ENCODE measurements at places on chromosomes 7 and 10.

DNA sequence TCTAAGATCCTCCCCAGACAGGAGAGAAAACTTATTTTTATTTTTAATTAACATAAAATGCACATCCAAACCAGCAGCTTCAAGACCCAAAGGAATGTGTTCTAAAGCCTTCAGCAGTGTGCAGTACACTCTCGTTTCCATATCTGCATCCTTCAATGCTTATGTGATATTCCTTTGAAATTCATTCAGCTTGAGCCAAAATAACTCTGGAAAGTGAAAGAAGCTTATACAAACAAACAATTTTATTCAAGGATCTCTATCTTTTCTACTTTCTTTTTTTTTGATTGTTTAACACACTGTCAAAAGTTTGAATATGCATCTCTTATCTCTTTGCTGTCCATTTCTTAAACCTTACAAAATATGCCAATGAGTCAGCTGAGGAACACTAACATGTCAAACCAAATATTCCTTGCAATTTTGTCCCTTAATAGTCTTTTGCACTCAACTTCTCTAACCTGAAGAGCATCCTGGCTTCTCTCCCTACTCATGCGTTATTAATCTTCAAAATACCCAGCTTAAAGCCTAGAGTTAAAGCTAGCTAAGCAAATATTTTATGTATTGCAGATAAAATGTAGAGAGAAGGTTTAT is 124.3 kb downstream of the THSD7A start:
- DNase-seq: peak; percentile 58

GRCh38 chr7:40799-41750 is 151.3 kb upstream of the FAM20C start:
- DNase-seq: no peak

DNA sequence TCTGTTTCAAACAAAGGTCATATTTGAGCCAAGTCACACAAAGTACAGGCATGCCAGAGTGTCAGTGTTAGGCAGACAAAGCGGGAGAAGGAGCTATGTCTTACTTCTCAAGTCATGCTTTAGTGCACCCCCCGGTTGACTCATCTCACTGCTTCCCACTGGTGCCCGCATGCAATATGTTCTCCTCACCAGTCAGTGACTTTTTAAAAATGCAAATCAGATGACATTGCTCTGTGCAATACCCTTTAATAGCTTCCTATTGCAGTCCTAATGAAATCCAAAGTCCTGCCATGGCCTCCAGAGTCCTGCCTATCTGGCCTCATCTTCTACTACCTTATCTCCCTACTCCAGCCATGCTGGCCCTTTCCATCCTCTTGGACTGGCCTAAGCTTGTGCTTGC is 429.1 kb downstream of the ACTR3B start:
- no peak for DNase-seq

- DNase-seq: no peak
These were observed 105.7 kb downstream of the CCNY start for GRCh38 chr10:35442028-35442427.

DNA sequence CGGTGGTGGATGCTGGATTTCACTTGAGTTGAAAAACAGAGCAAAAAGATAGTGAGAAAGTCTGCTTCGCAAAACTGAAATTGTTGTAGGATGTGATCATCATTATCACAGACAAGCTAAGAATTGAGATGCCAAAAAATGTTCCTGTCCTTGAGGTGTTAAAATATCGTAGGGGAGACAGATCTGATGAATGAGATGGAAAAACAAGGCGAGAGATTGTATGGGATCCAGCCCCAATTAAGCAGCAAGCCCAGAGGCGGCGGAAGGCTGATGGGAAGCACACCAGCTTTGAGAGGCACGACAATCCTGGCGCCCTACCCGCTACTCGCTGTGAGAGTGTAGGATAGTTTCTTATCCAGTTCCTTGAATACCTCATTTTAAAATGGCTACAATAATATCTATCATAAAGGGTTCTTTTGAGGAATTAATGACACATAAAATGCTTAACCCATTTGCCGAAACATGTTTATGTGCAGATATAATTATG is 131.1 kb upstream of the PTN start:
- no peak for DNase-seq

DNA sequence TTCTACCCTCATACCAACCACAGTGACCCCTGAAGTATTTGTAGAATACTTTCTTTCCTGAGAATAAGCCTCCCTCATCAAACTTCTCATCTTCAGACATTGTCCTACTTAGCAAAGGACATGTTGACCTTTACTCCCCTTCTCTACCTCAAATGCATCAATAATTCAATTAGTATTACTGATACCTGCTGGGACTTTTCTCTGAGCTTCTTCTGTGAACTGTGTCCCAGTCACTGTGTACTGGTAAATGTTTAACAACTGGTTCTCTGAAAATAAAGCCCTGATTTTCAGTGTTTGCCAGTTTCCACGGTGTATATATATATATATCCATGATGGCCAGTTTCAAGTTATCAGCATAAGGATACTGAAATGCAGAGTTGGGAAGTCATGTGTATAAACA is 12.2 kb downstream of the PANK1 start:
- DNase-seq: no peak

DNA sequence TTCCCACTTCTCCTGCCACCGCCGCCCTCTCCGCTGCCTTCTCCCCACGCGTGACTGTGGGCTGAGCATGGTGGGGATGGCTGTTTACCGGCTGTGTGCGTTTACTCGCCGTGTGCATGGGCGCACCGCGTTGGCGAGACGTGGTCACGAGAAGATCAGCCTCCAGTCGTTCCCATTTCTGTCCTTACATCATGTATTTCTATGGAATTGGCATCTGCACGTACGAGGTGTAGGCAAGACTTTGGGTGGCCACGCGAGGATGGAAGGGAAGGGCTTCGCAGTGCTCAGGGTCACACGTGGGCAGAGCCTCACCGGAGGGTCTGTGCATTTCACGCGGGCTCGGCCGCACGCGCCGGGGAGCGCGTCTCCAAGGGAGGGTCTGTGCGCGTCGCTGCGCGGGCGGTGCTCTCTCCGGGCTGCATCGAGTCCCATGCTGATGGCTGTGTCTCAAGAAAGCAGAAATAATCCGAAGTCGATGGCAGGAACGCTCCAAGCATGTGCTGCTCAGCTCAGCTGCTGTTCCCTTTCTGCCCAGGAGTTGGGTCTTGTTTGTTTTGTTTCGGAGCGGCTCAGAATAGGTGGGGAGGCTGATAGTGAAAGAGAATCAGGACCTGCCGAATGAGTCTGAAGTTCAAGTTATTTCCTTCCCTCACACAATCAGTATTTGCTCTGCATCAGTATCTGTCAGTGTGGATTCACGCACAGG is 973 bp downstream of the CAMK1D start:
- peak; percentile 55 for DNase-seq

DNA sequence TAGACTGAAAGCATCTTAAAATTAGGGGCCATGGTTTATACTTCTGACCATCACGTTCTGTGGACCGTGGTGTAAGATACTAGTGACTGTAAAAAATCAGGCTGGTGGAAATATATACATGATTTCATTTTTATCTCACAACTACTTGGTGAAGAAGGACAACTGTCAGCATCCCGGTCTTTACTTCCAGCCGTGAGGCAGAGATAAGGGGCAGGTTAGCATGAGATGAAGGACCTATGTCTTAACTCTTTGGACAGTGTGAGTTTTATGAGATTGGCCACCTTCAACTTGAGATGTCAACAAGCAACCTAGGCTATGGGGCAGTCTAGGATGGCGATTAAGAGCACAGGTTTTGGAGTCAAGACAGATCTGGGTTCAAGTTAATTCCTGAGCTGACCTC is 37.5 kb upstream of the FAM171A1 start:
- DNase-seq: no peak

GRCh38 chr7:68914006-68914405 is 684.3 kb upstream of the AUTS2 start:
- no peak for DNase-seq

DNA sequence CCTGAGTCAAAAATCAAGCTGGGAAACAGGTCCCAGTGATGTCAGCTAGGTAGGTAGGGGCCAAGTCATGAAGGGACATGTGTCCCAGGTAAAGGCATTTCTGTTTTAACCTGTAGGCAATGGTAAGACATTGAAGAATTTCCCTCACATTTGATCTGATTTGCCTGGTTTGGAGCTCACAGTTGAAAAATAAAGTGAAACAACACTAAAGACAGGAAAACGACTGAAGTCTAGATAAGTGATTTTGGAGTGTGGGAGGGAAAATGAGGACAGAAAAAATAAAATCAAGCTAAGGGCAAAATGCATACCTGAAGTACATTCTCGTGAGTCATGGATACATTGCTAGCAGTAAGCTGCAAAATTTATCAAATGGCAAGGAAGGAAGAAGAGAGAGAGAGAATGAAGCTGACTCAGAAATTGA is 169.9 kb downstream of the SKIDA1 start:
- DNase-seq: peak; percentile 84

- DNase-seq: peak; percentile 23
These were observed 16.1 kb upstream of the PALD1 start for GRCh38 chr10:70462349-70462984.

- no peak for DNase-seq
These were observed 39.4 kb upstream of the NPFFR1 start for GRCh38 chr10:70323138-70323696.

DNA sequence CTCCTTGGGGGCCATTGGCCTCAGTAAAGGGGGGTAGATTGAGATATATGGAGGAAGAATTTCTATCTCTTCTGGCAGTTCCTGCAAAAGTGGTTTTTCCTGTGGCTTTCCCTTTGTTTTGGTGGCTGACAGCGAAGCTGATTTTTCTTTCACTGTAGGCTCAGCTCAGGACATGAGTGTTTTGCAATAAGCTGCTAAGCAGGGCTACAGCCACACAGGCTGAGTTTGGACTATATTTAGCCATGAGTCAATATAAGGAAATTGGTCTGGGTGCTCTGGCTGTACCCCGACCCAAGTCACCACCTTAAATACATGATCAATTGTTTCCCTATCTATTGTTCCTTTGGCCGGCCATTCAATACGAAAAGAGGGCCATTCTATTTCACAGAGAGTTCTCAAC is 212.7 kb upstream of the KCND2 start:
- peak; percentile 60 for DNase-seq

- DNase-seq: no peak
These were observed 168.4 kb downstream of the EVX1 start for GRCh38 chr7:27410812-27411544.

- no peak for DNase-seq
These were observed 40.4 kb downstream of the PRR15 start for GRCh38 chr7:29604052-29604451.

GRCh38 chr7:158266426-158266816 is 321.2 kb downstream of the PTPRN2 start:
- DNase-seq: no peak

GRCh38 chr10:32981760-32982159 is 23.7 kb upstream of the ITGB1 start:
- peak; percentile 73 for DNase-seq

GRCh38 chr10:79053081-79053434 is 15.7 kb upstream of the ZMIZ1 start:
- no peak for DNase-seq

- no peak for DNase-seq
These were observed 64.5 kb downstream of the HIF1AN start for GRCh38 chr10:100600218-100600617.

GRCh38 chr7:158322616-158323530 is 264.8 kb downstream of the PTPRN2 start:
- no peak for DNase-seq

- no peak for DNase-seq
These were observed 897.3 kb downstream of the PCDH15 start for GRCh38 chr10:53903756-53904155.

GRCh38 chr7:140519007-140519399 is 39.7 kb upstream of the MKRN1 start:
- DNase-seq: no peak

- DNase-seq: peak; percentile 96
These were observed 277.6 kb downstream of the REEP3 start for GRCh38 chr10:63798599-63799498.

DNA sequence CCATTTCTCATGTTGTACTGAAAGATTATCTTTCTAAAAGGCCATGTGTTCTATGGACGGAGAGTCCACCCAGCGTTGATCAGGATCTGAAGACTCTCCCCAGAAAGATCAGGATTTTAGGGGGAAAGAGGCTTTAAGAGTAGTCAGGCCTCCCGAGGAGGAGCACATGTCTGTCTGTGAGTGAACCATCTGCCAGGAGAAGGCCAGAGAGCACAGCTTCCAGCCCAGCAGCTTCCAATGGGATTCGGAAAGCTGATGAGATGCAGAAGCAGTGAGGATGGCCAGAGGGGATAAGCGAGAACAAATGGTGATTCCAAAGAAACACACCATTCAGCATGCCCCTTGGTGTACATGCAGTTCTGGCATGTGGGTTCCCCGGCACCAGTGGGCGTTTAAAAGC is 88.5 kb upstream of the TCERG1L start:
- no peak for DNase-seq

DNA sequence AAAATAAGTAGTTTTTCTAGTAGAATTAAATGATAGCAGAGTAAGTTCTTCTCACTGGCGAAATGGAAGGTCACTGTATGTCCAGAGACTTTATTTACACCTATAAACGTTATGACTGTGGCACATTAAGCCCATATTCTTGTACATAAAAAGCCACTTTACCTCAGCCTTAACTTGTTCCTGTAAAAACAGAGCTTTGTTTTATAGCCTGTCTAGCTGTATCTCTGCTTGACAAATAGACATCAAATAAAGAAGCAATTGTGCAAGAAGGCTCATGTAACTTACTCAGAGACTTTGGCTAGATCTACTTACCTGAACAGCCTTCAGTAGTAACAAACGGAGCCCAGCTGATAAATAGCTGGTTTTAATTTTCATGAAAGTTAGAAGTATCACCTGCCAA is 324.1 kb upstream of the BMPER start:
- no peak for DNase-seq

- DNase-seq: peak; percentile 66
These were observed 330.1 kb downstream of the PAXIP1 start for GRCh38 chr7:154672659-154673415.

GRCh38 chr7:3037259-3037658 is 6.4 kb downstream of the CARD11 start:
- no peak for DNase-seq

DNA sequence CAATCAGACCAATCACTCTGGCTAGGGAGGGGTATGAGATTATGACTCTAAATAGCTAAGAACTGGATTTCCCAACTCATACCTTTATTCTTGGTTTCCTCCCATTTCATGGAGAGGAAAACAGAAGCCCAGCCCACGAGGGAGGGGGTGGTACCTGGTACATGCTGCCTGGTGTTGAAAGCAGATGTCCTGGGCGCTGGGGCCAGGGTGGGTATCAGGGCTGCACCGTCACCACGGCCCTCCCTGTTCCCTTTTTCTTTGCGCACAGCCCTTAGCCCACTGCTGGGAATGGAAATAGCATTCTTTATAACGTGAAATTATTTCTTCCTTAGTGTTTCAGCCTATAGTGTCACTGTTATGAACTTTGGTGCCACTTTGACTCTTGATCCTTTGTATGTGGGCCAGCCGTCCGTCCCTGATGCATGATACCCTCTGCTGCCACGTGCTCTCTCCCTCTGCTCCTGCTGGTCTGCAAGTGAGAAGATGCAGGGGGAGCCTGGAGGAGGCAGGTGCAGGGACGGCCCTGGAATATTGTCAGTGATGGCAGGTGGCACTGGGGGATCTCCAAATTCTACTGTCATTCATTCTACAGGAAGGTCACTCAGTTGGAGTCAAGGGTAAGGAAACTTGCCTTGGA is 158.5 kb downstream of the CDH23 start:
- no peak for DNase-seq

GRCh38 chr10:118594392-118595063 is 920 bp downstream of the PRLHR start:
- DNase-seq: peak; percentile 33

- no peak for DNase-seq
These were observed 74.3 kb upstream of the PDCD4 start for GRCh38 chr10:110797416-110797815.

GRCh38 chr10:4656576-4657194 is 169.3 kb upstream of the AKR1E2 start:
- DNase-seq: peak; percentile 53
